NCI-H2107 (cell line): ENCODE measurements at places on chromosomes 2 and 18.

- no peak for DNase-seq
Observed at GRCh38 chr2:231716666-231717280, 8.4 kb downstream of the PTMA start.

DNA sequence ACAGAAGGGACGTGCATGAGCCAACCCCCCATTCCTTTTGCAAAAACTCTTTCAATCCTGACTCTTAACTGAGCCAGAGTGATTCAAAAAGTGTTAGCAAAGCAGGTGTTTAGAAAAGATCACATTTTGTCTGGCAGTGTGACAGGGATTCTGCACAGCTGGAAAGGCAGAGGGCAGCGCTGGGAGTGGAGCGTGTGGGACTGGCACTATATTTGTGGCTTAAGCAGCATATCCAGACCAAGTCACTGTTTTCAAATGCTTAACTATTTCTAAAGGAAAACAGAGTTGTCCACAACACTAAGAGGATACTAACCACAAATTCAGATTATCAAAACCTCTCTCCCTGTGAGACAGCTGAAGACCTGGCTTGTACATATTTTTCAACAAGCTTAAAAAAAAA, 19.0 kb downstream of the CABYR start:
- DNase-seq: no peak

DNA sequence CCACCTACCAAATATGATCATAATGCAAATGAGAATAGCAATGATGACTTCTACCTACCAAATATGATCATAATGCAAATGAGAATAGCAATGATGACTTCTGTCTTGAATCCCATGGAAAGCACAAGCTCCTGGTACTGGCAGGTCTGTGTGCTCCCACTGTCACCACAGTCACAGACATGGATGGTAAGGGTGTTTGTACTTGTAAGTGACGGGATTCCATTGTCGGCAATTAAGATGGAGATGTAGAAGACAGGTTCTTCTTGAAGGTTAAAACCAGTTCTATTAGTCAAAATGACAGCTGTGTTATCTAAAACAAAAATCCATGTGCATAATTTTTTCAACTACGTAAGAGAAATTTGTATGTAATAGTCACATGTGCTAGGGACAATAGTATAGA, 95.0 kb downstream of the CDH19 start:
- no peak for DNase-seq

GRCh38 chr18:32096946-32097345, 5.3 kb downstream of the RNF138 start:
- DNase-seq: no peak

GRCh38 chr18:51164761-51165281, 32.7 kb downstream of the MEX3C start:
- no peak for DNase-seq

GRCh38 chr2:65605058-65605742, 172.8 kb upstream of the SPRED2 start:
- no peak for DNase-seq

GRCh38 chr2:98759827-98760625, 29.1 kb upstream of the MGAT4A start:
- no peak for DNase-seq

GRCh38 chr2:122960759-122961641, 1064.1 kb upstream of the CNTNAP5 start:
- peak; percentile 12 for DNase-seq

DNA sequence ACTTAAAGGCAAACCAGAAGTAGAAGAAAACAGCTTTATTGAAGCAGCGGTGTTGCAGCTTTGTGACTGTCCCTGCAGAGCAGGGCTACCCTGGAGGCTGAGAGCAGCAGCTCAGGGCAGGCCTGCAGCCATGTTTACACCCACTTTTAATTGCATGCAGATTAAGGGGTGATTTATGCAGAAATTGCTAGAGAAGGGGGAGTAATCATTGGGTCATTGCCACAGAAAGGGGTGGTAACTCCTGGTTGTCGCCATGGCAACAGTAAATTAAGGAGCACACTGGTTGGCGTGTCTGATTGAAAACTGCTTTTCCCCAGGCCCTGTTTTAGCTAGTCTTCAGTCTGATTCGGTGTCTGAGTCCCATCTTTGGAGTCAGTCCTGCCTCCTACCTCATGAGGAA, 195.4 kb upstream of the HDAC4 start:
- DNase-seq: no peak

- DNase-seq: no peak
Observed at GRCh38 chr2:162328424-162329157, 10.1 kb upstream of the IFIH1 start.

DNA sequence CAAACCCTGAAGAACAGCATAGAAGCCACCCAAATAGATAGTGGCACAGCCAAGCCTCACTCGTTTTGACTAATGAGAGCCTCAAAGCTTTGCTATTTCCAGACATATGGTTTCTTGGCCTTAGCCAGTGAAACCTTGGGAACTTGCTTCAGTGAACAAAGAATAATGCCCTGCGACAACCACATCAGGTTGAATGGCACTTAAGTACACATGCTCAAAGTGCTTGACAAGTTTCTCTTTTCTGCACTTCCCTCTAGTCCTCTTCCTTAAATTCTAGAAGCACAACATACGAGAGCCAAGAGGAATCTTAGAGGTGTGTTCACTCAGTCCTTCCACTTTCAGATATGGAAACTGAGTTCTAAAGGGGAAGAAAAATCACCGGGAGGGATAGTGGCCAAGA, 258.3 kb downstream of the HAUS1 start:
- no peak for DNase-seq

DNA sequence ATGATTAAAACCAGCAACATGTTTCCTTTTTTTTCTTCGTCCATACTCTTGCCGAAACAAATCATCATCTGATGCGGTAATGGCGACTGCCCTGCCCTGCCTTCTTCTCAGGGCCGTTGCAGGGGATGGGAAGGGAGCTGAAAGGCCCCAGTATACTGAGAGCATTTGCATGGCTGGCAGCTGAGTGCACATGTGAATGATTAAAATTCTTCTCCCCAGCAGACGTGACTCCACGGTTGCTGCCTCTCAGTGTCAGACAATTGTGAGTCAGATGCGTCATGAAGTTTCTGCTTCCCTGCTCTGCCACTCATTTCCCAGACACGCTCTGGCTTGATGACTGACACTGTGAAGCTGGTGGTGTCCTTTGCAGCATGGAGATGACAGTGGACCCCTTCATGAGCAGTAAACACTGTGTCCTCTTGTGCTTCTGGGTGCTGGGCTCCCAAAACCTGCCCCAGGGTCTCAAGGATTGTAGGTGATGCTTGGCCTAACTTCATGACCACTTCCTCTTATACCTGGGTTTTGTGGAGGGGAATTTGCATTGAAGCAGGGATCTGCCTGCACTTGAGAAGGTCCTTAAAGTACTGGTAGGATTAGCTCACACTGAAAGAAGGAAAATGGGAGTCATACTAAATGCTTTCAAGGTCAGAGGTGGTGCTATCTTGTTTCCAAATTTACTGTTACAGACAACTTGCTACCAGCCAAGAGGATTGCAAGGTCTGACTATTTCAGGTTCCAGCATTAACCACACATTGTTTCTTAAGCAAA, 222.5 kb upstream of the COPS8 start:
- DNase-seq: no peak

DNA sequence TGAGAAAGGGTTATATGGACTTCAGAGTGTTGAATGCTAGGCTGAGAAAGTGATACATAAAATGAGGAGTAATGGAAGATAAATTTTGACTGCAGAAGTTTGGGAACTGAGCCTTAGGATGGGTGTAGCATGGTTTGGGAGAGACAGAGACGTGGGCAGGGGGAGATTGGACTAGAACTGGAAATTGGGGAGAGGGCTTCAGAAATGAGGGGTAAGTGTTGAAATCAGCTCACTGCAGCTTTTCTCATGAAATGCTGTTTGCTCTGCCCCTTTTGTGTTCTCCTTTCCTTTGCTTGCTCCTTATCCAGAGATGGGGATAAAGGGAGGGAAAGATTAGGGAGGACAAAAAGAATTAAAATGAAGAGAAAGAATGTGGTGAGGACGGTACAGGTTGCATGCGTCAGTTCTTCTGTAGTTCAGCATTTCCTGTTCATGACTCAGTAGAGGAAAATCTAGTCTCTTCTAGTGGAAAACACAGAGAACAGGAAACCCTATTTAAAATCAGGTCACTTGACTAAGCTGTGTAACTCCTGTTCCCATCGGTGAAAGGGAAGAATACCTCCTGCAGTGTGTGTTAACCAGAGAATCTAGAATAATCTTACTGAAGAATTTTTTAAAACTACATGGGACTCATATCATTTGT, 105.6 kb downstream of the CRIM1 start:
- DNase-seq: no peak

GRCh38 chr2:61456746-61457420, 14.0 kb downstream of the USP34 start:
- DNase-seq: no peak

DNA sequence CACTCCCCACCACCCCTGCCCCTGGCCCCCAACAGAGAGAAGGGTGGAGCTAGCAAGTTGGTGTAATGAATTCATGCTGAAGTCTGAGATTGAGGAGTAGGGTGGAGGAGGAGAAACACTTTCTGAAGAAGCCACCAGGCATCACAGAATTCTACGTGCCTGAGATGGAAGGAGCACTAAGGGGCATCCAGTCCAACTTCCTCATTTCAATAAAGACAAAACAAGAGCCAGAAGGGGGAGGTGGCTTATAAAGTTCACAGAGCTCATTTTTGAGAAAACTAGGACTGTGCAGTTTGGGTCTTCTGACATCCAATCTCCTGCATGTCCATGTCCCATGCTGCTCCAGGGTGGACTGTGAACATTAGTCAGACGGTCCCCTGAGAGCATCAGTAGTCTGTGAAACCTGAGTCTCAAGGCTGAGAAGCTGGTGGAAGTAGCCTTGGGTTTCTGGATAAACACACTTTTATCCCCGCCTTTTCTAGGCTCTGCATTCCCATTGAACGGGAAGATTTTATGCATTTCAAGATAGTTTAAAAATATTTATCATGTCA, 77.7 kb downstream of the TRIM43 start:
- no peak for DNase-seq

- no peak for DNase-seq
Observed at GRCh38 chr2:242020196-242021004, 150.9 kb downstream of the RTP5 start.

DNA sequence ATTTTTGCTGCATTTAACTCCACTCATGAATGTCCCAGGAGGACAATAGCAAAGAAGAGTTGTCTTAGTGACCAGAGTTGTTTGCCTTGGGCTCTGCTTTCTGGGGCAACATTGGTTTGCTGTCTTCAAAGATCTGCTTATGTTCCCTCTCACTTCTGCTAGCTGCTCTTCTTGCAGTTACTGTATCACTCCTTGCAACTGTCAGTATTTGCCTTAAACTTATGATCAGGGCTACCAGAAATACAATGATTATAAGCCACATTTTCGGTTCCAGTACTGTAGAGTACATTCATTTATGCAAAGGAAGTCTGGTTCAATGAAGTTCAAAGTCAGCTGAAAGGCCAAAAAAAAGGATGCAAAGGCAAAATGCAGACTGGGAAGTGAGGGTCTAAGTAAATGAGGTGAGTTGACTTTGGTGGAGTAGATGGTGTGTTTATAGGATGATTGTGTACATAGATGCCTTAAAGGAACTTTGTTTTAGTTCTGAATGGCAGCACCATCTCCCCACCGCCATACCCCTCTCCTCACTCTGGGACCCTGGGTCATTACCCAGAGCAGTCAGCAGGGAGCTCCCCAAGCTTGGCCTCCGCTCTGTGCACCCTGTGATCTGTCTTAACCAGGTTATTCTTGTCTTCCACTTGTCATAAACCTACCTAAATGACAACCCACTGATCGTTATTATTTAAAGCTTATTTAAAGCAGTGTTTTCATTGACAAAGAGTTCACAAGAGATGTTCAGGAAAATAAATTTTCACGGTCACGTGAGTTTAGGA, 236.0 kb downstream of the DOK6 start:
- no peak for DNase-seq

GRCh38 chr2:103008586-103008985, 246.8 kb downstream of the TMEM182 start:
- no peak for DNase-seq

- no peak for DNase-seq
Observed at GRCh38 chr2:148899638-148900318, 24.8 kb downstream of the KIF5C start.

- DNase-seq: no peak
Observed at GRCh38 chr18:50274941-50275340, 6.4 kb downstream of the MBD1 start.
